ENCODE measurements at places on chromosomes 1 and 21. TPM values are rescaled to one million over a fixed set of nuclear protein-coding genes. Genes with fewer than 3 reads are reported as not detected.

CFHR2 gene
- not detected for total RNA-seq

FAM110D gene
- total RNA-seq, result 1.6 TPM

CELA3B gene
- total RNA-seq, result not detected

VAV3 gene
- 44.1 TPM for total RNA-seq

ZNF695 gene
- total RNA-seq, result 0.27 TPM

DNA sequence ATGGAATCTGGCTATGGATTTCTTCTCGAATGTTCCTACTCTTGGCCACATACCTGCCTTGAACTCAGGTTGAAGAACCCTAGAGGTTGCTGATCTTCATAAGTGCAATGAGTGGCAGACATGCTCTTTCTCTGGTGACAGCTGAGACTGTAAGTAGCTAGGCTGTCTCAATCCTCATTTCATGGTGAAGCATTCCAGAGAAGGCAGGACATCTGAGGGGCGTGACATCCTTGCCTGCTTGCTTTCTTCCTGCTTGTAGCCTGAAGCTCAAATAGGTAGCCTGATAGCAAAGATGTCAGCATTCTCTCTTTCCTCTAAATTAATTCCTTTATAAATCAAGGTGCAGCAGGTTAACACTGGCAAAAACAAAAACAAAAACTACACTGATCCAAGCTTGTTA is 114.6 kb upstream of the MAGI3 start:
- DNase-seq, result no peak

GRCh38 chr1:86933562-86934377 is 19.3 kb downstream of the HS2ST1 start:
- DNase-seq, result no peak

DNA sequence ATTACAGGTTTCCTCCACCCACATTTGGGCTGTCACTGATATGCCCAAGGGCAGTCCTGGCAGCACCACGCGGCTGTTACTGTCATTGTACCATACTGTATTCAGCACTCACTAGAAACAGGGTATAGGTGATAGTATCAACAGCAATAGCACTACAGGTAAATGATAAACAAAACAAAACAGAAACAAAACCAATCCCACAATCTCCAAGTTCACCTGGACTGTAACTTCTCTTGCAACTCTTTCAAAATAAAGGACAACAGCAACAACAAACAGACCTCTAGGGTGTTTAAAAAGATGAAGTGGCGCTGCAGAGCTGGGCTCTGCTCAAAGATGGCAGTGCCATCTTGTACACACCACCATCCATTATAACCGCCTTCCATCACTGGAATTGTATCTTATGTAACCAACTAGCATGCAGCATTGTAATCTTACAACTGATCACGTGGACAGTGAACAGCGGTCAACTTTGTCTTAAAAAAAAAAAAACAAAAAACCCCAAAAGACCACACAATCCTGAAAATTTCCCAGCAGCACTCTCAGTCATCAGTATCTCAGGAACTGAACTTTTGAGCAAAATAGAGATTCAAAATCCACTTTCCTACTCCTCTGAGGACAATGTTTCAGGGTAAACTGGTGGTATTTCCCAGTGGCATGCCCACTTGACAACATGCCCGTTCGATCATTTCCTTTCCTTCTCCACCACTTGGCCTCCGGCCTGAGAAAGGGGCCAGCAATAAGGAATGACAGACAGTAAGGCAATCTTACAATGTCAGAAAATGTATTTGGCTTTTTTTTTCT is 3.8 kb downstream of the IRF2BP2 start:
- peak; percentile 52 for DNase-seq

DNA sequence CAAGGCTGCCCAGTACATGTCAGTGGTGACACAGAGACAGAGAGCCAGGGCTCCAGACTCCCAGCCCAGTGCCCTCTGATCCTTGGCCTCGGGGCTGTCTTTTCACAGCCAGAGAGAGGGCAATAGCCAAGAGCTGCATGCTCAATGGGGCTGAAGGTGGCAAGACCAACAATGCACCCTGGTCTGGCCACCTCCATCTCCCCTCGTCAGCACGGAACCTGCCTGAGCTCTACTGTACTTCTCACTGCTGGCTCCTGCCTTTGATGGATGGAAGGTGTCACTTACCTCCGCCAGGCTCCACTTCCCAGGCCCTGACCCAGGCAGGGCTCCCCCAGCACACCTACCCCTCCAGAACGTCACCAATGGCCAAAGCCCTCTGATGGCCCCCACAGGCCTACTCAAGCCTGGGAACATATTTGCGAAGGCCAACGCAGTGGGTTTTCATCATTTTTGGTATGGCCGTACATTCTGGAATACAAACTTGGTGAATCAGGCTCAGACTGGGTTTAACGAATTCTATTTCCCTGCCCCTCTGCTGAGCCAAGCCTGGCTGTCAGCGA is 88.1 kb downstream of the DMRTB1 start:
- DNase-seq, result peak; percentile 3

DNA sequence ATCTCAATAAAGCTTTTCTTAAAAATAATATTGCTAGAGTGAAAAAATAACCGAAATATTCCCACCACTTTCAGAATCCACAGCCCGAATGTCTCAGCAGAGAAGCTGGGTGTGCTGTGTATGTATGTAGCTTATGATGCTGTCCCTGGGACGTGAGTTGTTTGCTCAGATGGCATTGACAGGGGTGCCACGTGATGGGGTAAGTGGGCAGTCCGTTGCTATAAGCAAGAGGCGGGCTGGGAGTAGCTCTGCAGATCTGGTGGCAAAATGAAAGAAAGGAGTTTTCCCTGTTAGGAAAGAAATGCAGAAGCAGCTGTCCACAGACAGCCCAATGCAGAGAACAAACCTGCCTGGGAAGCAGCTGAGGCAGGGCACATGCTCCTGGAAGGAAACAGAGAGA is 3.8 kb upstream of the FAM20B start:
- no peak for DNase-seq

DNA sequence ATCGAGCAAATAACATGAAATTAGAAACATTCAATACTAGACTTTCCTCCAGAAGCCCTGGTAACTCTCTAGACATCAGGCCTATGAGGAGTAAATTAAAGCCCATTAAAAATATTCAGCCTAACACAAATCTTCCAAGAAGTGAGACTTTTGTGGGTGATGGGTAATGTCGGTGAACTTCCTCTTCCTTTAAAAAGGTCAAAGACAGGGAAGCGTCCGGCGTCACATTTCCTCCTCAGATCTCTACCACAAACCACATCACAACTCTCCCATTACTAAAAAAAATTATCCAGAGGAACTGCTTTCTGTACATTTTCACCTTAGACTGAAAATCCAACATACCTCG is 1.4 kb downstream of the EIF4G3 start:
- peak; percentile 65 for DNase-seq

DNA sequence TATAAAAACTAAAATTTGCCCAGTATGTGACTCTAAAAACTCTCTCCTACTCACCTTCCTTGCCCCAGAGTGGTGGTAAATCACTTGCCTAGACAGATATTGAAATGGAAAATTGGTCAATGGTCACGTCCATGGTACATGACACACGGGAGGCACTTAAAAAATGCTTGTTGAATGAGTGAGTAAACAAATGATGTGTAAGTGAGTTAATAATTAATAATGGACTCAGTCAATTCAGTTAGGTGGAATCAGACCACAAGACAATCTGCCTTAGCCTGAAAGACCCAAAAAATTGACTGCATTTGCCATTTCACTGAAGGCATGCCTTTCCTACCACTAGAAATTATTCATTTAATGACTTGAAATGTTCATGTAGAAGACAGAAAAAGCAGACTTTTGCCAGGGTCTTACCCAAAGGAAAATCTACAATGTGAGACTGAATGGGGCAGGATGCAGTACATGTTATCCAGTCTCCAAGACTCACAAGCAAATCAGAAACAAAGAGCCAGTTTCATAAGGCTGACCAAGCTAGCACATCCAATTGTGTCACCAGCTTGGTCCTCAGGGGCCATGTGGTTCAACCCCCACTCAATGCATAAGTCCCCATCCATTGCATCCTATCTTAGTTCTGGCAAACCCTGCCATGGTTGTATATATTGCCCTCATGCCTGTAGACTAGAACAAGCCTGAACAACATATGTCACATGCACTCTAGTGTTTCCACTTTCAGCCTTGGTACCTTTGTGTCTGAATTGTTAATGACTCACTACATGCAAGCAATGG is 73.6 kb downstream of the TBX15 start:
- no peak for DNase-seq

- no peak for DNase-seq
Observed at GRCh38 chr1:25648681-25649440, 32.3 kb downstream of the MAN1C1 start.

DNA sequence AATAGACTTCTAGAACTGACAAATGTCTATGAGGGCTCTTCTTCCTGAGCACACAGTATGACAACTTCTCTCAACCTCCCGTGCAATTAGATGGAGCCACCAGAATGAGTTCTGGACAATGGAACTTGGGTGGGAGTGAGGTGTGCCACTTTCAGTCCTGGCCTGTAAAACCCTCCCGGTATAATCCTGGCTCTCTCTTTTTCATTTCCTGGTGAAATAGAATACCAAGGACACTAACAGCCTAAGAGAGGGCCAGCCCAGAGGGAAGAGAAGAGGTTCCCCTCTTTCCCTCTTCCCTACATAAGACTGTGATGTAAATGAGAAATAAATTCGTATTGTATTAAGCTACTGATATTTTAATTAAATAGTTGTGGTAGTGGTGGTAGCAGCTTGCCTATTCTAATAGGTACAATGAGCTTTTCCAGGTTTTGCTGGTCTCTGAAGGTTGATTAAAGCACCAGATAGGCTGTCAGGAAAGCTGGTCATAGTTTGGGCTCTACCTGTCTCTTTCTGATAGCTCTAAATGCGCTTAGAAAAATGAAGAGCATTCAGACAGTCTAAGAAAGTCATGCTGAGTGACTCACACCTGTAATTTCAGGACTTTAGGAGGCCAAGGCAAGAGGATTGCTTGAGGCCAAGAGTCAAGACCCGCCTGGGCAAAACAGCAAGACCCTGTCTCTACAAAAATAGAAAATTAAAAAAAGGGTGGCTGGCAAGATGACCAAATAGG is 108.6 kb upstream of the ZNF644 start:
- DNase-seq, result no peak
